Right atrium auricular region (tissue), 2 donors: ENCODE measurements at places on chromosomes 11 and 22.

DNA sequence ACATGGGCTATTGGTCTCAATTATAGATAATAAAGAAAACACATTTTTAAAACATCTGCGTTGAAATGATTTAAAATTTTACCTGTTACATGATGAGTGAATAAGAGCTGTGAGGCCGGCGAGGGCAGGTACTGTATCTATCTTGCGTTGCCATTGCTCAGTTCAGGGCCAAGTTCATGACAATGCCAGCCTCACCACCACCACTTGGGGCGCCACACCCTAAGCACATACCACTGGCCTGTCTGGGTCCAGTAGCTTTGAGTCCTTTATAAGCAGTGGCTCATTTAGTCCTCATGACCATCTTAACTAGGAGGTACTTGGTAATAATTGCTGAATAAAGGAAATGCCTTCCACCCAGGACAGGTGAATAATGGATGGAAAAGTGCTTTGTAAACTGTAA lies 14.5 kb upstream of the MB start:
- no peak overlapping the region for H3K27ac ChIP-seq
- H3K4me1 ChIP-seq, result no peaks in the 10 kb centered on the region
- no peaks in the 10 kb centered on the region for H3K36me3 ChIP-seq
- H3K4me3 ChIP-seq, result no peak overlapping the region
- no peak for DNase-seq

GRCh38 chr11:119504371-119504770 lies 81.4 kb upstream of the THY1 start:
- DNase-seq, result no peak
- H3K36me3 ChIP-seq, result no peaks in the 10 kb centered on the region
- H3K27ac ChIP-seq, result no peak overlapping the region

DNA sequence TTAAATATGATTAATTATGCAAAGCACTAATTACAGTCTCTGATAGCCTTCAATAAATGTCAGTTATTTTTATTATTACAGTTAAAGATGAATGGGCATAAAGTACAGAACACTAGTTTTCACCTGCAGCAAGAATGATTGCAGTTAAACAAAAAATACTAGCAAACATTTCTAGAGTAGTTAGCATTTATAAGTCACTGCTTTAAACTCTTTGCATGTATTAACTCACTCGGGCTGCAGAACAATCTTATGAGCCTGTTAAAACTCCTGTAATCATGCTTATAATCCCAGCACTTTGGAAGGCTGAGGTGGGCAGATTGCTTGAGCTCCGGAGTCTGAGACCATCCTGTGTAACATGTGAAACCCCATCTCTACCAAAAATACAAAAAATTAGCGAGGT lies 14.8 kb downstream of the OR51B4 start:
- no peak for DNase-seq
- H3K4me1 ChIP-seq, result no peaks in the 10 kb centered on the region
- no peaks in the 10 kb centered on the region for H3K36me3 ChIP-seq
- H3K4me3 ChIP-seq, result no peak overlapping the region
- no peak overlapping the region for H3K27ac ChIP-seq

- H3K27ac ChIP-seq, result no peak overlapping the region
- H3K4me1 ChIP-seq, result no peaks in the 10 kb centered on the region
- DNase-seq, result no peak
- no peaks in the 10 kb centered on the region for H3K27me3 ChIP-seq
Measured at GRCh38 chr22:27226666-27227065, 569.3 kb downstream of the MIAT start.

DNA sequence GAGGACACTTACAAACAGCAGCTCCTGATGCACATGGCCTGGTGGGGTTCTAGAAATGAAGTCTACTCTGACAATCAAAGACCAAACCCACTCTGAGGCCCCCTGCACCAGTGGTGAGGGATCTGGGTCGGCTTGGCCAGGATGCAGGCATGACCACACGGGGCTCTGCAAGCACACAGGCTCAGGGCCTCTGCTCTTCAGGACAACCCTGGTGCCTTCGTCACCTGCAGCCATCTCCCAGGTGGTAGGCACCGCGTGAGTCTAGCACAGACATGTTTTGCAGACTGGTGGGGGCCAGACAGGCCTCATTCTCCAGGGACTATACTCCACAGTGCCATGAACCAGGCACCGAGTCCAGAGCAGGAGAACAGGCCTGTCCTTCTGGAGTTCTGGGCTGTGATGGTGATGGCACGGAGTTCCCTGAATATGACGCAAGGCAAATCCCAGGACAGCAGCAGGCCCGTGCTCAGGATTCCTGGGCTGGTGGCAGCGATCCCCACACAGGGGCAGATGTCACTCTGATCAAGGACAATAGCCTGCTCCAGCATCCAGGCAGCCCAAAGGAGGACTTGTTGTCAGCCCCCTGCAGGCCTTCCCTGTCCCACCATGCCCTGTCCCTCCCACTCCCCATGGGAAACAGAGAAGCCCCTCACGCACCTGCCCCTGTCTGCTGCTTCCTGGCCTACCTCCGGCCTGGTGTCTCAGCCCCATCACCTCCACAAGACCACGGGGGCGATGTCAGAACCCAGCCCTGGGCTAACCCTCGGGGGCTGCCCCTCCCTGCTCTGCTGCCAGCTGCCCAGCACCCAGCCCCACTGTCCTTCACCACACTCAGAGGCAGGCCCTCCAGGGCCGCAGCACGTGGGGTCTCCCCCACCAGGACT lies 36.1 kb downstream of the GNB1L start:
- H3K36me3 ChIP-seq, result no peaks in the 10 kb centered on the region
- H3K27ac ChIP-seq, result no peak overlapping the region
- H3K4me1 ChIP-seq, result no peaks in the 10 kb centered on the region
- H3K4me3 ChIP-seq, result no peak overlapping the region

DNA sequence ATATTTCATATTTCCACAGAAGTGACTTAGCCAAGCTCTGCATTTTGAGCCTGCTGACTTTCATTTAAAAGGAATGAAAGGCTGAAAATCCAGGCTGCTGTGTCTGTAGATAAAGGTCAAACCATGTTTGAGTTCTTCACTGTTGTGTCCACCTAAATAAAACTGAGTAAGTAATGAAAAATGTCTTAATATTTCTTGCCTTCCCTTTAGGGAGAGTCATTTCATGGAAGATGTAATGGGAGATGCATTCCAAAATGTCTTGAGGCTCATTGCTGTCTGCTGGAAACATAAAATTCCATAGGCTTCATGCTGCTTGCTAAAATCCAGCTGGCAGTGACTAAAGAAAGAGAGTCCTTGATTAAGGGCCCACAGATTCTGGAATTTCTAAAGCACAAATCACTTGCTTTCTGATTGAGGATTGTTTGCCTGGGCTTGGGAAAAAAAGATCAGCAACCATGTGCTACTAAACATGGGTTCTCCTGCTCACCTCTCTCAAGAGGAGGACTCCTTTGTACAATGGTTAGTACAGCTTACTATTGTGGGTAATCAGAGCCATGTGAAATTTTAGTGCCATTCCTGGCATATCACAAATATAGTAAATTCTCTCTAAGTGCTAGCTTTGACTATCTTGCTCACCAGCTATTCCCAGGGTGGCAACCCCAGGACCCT lies 56.9 kb downstream of the PANX1 start:
- DNase-seq, result no peak
- no peak overlapping the region for H3K27ac ChIP-seq
- peaks cover 9% of the 10 kb centered on the region for H3K36me3 ChIP-seq
- H3K4me3 ChIP-seq, result no peak overlapping the region
- H3K4me1 ChIP-seq, result no peaks in the 10 kb centered on the region

- H3K4me3 ChIP-seq, result no peak overlapping the region
- H3K4me1 ChIP-seq, result no peaks in the 10 kb centered on the region
- no peak for DNase-seq
- H3K36me3 ChIP-seq, result no peaks in the 10 kb centered on the region
- no peaks in the 10 kb centered on the region for H3K27me3 ChIP-seq
Measured at GRCh38 chr11:75760710-75761493, 7.7 kb upstream of the DGAT2 start.

DNA sequence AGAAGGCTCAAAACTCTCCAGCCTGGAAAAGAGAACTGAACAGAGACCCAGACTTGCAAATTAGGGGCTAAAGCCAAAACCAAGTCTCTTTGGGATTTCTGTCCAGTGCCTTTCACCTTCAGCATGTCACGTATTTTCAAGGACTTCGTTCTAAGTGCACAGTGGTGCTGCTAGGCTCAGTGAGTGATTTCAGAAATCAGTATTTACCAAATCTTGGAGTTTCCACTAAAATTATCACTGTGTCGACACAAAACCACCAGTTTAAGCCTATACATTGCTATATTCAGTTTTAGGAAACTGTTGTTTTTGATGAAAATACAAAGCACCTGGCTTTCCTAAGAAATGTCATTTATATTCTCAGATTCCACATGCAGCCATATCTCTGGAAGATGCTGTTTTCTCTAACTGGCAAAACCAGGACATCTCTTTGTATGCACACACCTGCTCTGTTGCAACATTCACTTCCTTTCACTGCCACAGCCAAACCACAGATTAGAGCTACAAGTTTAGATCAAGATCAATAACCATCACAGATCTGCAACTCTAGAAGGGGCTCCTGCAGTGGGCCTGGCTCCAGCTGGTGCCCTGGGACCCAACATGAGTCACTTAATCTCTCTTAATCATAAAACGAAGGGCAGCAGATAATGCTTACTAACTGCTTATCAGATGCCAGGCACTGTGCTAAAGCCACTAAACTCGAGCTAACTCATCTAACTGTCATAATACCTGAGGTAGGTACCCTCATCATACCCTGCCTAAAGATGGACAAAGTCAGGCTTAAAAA lies 22.3 kb downstream of the SMCO4 start:
- H3K4me1 ChIP-seq, result peaks cover 29% of the 10 kb centered on the region
- DNase-seq, result no peak
- H3K27ac ChIP-seq, result no peak overlapping the region
- H3K4me3 ChIP-seq, result no peak overlapping the region
- H3K36me3 ChIP-seq, result no peaks in the 10 kb centered on the region

DNA sequence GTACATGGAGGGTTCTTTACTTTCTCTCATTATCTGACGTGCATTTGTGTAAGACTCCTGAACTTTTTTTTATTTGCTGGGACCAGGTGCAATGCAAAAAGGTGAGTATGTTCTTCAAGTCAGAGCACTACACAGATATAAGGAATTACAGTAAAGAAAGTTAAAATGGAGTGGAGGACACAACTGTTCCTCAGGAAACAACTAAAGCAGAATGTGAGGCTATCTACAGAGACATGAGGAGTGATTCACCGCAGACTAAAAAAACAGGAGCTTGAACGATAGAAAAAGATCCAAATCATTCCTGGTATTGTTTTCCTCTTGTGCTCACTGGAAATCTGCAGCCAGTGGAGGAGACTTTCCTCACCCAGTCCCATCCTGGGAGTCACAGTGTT lies 106.2 kb downstream of the ABTB2 start:
- H3K27ac ChIP-seq, result peak overlapping the region; percentile 78
- no peak for DNase-seq
- peak overlapping the region; percentile 7 for H3K4me3 ChIP-seq
- H3K4me1 ChIP-seq, result no peaks in the 10 kb centered on the region
- H3K27me3 ChIP-seq, result no peaks in the 10 kb centered on the region

GRCh38 chr11:96483374-96483955 lies 93.7 kb downstream of the JRKL start:
- H3K36me3 ChIP-seq, result no peaks in the 10 kb centered on the region
- no peaks in the 10 kb centered on the region for H3K4me1 ChIP-seq
- H3K27me3 ChIP-seq, result no peaks in the 10 kb centered on the region
- no peak for DNase-seq
- H3K27ac ChIP-seq, result no peak overlapping the region
- H3K4me3 ChIP-seq, result no peak overlapping the region

DNA sequence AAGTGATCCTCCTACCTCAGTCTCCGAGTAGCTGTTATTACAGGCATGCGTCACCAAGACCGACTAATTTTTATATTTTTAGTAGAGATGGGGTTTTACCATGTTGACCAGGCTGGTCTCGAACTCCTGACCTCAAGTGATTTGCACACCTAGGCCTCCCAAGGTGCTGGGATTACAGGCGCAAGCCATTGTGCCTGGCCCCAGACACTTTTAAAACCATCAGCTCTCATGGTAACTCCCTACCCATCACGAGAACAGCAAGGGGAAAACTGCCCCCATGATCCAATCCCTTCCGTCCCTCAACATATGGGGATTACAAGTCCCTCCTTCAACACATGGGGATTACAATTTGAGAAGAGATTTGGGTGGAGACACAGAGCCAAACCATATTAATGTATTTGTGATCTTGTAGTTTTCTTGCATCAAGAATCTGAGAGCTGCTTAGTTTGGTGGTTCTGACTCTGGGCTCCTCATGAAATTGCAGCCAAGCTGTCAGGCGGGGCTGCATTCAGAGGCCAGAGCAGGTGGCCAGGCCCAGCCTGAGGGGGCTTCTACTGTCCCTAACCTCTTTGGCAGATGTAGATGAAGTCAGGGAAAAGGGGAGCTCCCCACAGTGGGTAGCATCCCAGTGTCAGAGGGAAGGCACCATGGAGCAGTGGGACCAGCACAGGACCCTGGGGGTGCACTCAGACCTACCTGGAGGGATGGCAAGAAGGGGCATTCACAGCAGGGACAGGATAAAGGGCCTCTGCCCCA lies 31.2 kb upstream of the PRAME start:
- H3K4me3 ChIP-seq, result no peak overlapping the region
- H3K27me3 ChIP-seq, result no peaks in the 10 kb centered on the region
- H3K4me1 ChIP-seq, result no peaks in the 10 kb centered on the region
- DNase-seq, result no peak
- no peak overlapping the region for H3K27ac ChIP-seq
